PC-9 (cell line): ENCODE measurements at places on chromosomes 13 and 19. TPM values are rescaled to one million over a fixed set of nuclear protein-coding genes. Genes with fewer than 3 reads are reported as not detected.

STOML3 gene
- not detected in 2 replicates for total RNA-seq

LILRB3 gene
- not detected in 2 replicates for total RNA-seq

RNF17 gene
- total RNA-seq = not detected in 2 replicates

ZNF8 gene
- total RNA-seq = 6.2 and 6.4 TPM in 2 replicates

DOHH gene
- 7.7 and 11.7 TPM in 2 replicates for total RNA-seq

SIGLEC6 gene
- total RNA-seq = not detected in 2 replicates

OLFM4 gene
- not detected in 2 replicates for total RNA-seq

MAST1 gene
- total RNA-seq = 11.4 and 11.9 TPM in 2 replicates

ACP7 gene
- total RNA-seq = 3.8 and 5.4 TPM in 2 replicates

SPRY2 gene
- 13.4 and 15.8 TPM in 2 replicates for total RNA-seq

DCT gene
- total RNA-seq = not detected in 2 replicates

COL4A1 gene
- total RNA-seq = 12.3 and 24.5 TPM in 2 replicates

F7 gene
- total RNA-seq = not detected in 2 replicates

MUC16 gene
- total RNA-seq = 75.0 and 85.0 TPM in 2 replicates

ZNF575 gene
- total RNA-seq = 5.2 and 6.5 TPM in 2 replicates

CFAP97D2 gene
- not detected in 2 replicates for total RNA-seq

PRR22 gene
- total RNA-seq = 4.5 and 4.6 TPM in 2 replicates

ZNF560 gene
- 2.4 and 2.7 TPM in 2 replicates for total RNA-seq

ZNF784 gene
- total RNA-seq = 5.4 and 7.7 TPM in 2 replicates

KLK12 gene
- not detected in 2 replicates for total RNA-seq

LRG1 gene
- total RNA-seq = 22.0 and 25.6 TPM in 2 replicates

CD33 gene
- not detected in 2 replicates for total RNA-seq

VMAC gene
- total RNA-seq = 6.2 and 7.1 TPM in 2 replicates

ZNF274 gene
- 34.3 and 36.4 TPM in 2 replicates for total RNA-seq

LYL1 gene
- total RNA-seq = 0.24 TPM in 1 of 2 replicates, not detected in the other

UBE2L5 gene
- not detected in 2 replicates for total RNA-seq

TEKTIP1 gene
- 4.7 and 4.9 TPM in 2 replicates for total RNA-seq

TRAPPC2B gene
- 14.1 and 15.3 TPM in 2 replicates for total RNA-seq

ABCA7 gene
- total RNA-seq = 29.9 and 32.0 TPM in 2 replicates

GPR183 gene
- not detected in 2 replicates for total RNA-seq

LMTK3 gene
- total RNA-seq = 13.9 and 19.6 TPM in 2 replicates

ATXN8OS gene
- not detected in 2 replicates for total RNA-seq

BLOC1S3 gene
- 11.5 and 17.8 TPM in 2 replicates for total RNA-seq

PRTN3 gene
- total RNA-seq = not detected in 2 replicates

PODNL1 gene
- total RNA-seq = 3.2 and 6.4 TPM in 2 replicates

ZNF471 gene
- total RNA-seq = 0.57 and 0.78 TPM in 2 replicates
